ENCODE measurements at places on chromosomes 7 and 10.

DNA sequence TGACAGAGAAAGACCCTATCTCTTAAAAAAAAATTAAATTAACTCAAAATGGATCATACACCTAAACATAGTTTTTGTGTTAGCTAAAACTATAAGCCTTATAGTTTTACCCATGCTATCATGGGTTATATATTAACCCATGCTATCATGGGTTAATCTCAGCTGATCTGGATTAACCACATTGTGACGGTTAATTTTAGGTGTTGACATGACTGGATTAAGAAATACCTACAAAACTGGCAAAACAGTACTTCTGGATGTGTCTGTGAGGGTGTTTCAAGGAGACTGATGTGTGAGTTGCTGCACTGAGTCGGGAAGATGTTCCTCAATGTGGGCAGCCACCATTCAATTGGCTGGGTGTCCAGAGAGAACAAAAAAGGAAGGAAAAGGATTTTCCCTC lies 44.3 kb upstream of the FXYD4 start:
- no peak for DNase-seq

- peak; percentile 44 for DNase-seq
Measured at GRCh38 chr10:72263613-72264241, 10.0 kb upstream of the DDIT4 start.

DNA sequence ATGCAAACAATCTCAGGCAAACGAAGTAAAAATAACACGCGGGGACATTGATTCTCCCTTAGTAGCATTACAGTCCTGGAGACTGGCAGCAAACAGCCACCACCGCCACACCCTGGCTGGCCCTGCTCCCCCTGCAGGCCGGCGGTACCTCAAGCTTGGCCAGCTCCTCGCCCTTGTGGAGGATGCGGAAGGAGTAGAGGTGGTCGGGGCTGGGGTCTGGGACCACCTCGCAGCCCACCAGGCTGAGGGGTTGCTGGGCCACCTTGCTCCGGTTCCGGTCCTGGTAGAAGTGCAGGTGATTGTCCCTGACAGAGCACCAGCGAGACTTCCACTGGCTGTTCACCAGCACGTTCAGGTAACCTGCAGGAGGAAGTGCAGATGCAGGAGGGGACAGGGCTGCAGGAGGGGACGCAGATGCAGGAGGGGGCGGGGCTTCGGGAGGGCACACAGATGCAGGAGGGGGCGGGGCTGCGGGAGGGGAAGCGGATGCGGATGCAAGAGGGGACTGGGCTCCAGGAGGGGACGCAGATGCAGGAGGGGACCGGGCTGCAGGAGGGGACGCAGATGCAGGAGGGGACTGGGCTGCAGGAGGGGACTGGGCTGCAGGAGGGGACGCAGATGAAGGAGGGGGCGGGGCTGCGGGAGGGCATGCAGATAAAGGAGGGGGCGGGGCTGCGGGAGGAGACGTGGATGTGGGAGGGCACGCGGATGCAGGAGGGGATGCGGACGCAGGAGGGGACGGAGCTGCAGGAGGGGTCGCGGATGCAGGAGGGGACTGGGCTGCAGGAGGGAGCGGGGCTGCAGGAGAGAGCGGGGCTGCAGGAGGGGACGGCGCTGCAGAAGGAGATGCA lies 65.7 kb downstream of the VWA2 start:
- peak; percentile 65 for DNase-seq

- no peak for DNase-seq
Measured at GRCh38 chr10:98567391-98568133, 120.8 kb upstream of the HPS1 start.

All from KBM-7 (cell line).